Activated CD8-positive, alpha-beta memory T cell treated with anti-CD3 and anti-CD28 coated beads for 1 hour (primary cell): ENCODE measurements at places on chromosomes 7 and 10.

- DNase-seq, result no peak
Measured at GRCh38 chr10:100894589-100895294, 18.0 kb upstream of the SLF2 start.

DNA sequence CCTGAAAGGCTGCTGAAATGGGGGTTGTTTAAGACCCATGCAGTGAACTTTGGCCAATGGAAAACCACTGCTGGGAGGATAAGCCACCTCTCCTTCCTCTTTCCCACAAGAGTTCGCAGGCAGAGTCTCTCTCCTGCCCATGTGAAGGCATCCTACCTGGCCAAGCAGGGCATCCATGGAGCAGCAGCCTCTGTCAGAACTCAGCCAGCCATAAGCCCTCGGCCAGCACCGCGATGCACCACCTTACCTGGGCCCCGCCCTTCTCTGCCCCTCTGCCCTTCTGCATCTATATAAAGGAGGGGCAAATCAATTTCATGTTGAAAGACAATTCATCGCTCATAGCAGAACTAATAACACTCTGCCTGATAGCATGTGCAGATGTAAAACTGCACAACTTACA lies 6.1 kb upstream of the STK32C start:
- no peak for DNase-seq

GRCh38 chr7:135291809-135292253 lies 58.2 kb downstream of the STRA8 start:
- no peak for DNase-seq

- no peak for DNase-seq
Measured at GRCh38 chr7:17364671-17365070, 66.2 kb downstream of the AHR start.

- DNase-seq, result no peak
Measured at GRCh38 chr10:43043342-43043772, 33.5 kb upstream of the RET start.

DNA sequence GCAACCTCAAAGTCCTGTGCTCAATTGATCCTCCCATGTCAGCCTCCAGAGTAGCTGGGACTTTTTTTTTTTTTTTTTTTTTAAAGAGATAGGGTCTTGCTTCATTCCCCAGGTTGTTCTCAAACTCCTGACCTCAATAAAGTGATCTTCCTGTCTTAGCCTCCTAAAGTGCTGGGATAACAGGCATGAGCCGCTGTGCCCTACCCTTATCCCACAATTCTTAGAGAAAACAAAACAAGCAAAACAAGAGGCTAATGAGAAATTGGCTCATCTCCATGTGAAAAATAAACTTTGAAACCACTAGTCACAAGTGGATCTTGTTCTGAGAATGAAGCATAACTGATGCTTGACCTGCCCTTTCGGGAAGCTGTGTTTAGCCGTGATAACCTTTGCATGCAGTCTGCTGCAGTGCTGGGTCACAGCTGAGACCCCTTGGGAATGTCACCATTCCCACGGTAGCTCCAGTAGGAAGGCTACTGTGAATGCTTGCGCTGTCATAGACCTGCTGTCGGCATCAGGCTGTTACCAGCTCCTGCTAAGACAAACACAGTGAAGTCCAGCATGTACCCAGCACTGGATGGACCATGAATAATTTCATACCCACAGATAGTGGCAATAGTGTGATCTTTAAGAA lies 290.7 kb upstream of the KIAA1217 start:
- no peak for DNase-seq

GRCh38 chr10:48214716-48215485 lies 59.6 kb downstream of the FRMPD2 start:
- DNase-seq, result no peak

DNA sequence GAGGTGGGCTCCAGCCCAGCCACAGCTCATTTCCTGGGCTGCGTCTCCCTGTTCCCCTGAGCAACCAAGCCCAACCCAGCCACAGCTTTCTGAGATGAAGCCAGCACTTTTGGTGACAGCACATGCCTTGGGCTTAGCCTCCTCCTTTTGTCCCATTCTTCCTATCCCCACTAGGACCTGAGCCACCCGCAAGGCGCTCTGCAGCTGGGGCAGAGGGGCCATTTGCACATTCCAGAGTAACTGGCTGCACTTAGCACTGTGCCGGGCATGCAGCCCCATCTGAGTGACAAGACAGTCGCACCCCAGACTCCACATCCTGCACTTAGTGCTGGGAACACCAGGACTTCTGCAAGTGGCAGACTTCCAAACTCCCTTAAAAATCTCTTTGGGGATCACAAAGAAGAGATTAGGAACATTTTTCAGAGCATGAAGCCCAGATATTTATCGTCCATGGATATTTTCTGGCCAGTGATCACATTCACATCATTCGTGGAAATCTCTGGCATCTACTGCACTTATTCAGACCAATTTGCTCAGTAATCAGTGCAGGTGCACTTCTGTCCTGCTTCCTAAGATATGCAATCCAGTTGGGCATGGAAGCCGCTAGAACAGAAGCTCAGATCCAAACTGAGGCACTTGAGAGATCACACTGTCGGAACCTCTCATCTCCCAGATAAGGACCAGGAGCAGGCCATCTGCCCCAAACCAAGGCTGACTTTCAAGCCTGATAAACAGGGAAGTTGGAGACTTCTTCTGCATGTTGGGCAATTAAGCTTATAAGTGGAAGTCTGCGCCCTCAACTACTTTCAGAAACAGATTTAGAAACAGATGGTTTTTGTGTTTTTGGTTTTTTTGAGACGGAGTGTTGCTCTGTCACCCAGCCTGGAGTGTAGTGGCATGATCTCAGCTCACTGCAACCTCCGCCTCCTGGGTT lies 26.4 kb downstream of the CHST15 start:
- DNase-seq, result no peak

DNA sequence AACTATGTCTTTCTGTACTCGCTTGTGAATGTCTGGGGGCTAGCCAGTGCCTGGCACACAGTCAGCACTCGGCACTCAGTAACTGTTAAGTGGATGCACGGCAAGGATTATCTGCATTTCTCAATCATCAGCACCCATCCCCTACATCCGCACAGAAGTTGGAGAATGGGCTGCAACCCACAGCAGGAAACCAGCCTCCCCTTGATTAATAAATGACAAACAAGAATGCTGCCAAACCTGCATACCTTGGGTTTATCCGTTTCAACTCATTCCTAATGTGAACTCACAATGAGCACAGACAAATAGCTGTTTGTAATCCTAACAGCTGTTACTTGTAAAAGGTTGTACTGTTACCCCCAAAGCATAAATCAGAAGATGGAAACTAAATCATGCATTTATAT lies 28.9 kb downstream of the PPP1R3C start:
- no peak for DNase-seq

DNA sequence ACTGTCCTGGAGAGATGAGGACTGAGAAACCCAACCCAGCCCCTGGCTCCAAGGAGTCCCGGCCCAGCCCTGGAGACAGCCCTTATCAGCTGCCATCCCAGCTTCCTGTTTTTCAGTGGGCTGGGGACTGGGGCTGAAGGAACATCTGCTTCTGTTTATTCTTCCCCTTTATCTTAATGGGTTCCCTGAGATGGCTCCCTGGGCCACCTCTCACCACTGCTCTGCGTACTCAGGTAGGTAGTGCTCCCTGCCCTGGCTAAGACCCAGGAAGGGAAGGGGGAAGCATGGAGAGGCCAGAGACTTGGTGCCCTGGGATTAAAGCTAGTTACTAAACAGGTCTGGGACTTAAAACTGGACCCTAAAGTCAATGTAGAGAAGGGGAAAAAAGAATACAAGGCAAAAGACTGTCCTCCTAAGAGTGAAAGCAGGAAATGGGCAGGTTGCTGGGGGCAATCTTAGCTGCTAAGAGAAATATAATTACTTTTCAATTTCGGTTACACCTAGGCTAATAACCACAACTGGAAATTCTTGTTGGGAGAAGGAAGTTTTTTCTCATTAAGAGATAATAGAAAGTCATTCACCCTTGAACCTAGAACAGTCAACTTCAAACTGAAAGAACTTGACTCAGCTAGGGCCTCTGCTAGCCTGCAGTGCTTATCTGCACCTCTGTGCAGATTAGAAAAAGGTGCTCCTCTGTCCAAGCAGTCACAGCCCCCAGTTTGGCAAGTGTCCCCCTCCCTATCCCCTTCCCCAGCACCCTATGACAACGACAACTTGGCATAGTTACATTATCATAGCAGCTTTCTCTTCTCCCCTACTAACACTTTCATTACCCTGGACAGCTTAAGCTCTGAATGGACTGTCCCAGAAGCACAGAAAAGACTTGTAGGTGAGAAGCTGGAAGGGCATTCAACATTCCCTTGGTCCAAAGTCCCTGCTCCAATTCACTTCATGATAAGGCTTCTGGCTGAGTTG lies 65.6 kb upstream of the KDM7A start:
- DNase-seq, result no peak

DNA sequence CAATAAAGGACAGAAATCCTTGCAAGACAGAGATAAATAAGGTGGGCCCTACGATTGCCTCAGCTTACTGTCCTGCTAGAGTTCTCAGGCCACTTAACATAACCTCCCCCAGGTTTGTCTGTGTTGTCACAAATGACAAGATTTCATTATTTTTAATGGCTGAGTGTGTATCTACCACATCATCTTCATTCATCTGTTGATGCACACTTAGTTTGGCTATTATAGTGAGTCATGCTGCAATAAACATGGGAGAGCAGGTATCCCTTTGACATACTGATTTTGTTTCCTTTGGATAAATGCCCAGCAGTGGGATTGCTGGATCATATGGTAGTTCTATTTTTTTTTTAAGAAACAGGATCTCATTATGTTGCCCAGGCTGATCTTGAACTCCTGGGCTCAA lies 60.6 kb downstream of the PRTFDC1 start:
- DNase-seq, result no peak

- DNase-seq, result no peak
Measured at GRCh38 chr10:63798599-63799498, 277.6 kb downstream of the REEP3 start.

GRCh38 chr10:36669615-36670352 lies 455.6 kb upstream of the ANKRD30A start:
- DNase-seq, result no peak
